Breast epithelium (tissue), 4 donors: ENCODE measurements at places on chromosomes 3 and 15. TPM values are rescaled to one million over a fixed set of nuclear protein-coding genes. Genes with fewer than 3 reads are reported as not detected.

DNA sequence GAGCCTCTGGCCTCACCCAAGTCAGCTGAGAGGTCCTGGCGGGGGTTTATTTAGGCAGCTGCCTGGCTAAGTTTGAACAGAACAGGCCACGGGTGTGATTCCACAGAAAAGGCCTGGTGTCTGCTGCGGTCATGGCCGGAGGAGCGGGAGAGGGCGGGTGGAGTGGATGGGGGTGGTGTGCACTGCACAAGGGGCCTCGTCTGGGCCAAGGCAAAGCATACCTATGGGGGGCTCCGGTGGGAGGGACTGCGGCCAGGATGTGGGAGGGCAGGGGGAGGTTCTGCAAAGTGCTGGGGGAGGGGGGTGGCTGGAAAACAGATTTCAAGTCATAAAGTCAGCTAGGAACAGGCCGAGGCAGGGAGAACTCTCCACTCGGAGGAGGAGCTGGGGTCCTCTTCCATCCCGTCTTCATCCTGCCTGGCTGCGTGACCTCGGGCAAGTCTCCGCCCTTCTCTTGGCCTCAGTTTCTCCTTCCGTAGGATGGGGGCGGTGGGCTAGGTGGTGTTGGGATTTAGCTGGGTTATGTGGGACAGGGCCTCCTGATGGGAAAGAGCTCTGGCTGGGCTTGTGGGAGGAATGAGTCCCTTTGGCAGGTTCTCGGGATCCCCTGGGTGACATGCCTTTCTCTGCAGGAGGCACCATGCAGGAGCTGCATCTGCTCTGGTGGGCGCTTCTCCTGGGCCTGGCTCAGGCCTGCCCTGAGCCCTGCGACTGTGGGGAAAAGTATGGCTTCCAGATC lies 878 bp downstream of the ISLR start:
- peak; percentile 35 for DNase-seq
- H3K27ac ChIP-seq = peak overlapping the region; percentile 95
- H3K4me1 ChIP-seq = peaks cover 19% of the 10 kb centered on the region
- no peaks in the 10 kb centered on the region for H3K36me3 ChIP-seq
- H3K27me3 ChIP-seq = no peaks in the 10 kb centered on the region

ZNF710 gene
- total RNA-seq = 14.4 TPM

DNA sequence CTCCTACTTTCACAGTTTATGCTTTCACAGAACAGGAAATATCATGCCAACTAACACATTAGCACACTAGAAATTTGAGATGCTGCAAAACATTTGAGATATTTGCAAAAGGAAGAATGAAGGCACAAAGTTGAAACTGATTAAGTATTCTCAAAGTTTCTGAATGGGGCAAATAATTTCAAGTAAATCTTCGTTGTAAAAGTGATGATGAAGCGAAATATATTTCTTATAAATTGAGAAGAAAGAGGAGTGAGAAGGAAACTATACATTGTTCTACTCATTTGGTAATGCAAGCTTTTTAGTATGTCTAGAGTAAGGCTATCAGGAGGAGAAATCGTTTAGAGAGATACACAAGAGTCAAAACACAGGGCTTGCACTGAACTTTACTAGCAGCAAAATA lies 24.3 kb upstream of the LSAMP start:
- no peaks in the 10 kb centered on the region for H3K36me3 ChIP-seq
- no peaks in the 10 kb centered on the region for H3K27me3 ChIP-seq
- H3K4me3 ChIP-seq = no peak overlapping the region
- no peak for DNase-seq
- no peak overlapping the region for H3K27ac ChIP-seq

GRCh38 chr3:143736205-143736997 lies 111.9 kb downstream of the SLC9A9 start:
- H3K4me3 ChIP-seq = no peak overlapping the region
- H3K27ac ChIP-seq = no peak overlapping the region
- no peaks in the 10 kb centered on the region for H3K36me3 ChIP-seq

GRCh38 chr3:153284282-153284938 lies 122.4 kb downstream of the RAP2B start:
- no peak overlapping the region for H3K4me3 ChIP-seq
- H3K4me1 ChIP-seq = peaks cover 4% of the 10 kb centered on the region
- H3K36me3 ChIP-seq = no peaks in the 10 kb centered on the region
- no peaks in the 10 kb centered on the region for H3K27me3 ChIP-seq
- no peak for DNase-seq
- peak overlapping the region; percentile 73 for H3K27ac ChIP-seq

DNA sequence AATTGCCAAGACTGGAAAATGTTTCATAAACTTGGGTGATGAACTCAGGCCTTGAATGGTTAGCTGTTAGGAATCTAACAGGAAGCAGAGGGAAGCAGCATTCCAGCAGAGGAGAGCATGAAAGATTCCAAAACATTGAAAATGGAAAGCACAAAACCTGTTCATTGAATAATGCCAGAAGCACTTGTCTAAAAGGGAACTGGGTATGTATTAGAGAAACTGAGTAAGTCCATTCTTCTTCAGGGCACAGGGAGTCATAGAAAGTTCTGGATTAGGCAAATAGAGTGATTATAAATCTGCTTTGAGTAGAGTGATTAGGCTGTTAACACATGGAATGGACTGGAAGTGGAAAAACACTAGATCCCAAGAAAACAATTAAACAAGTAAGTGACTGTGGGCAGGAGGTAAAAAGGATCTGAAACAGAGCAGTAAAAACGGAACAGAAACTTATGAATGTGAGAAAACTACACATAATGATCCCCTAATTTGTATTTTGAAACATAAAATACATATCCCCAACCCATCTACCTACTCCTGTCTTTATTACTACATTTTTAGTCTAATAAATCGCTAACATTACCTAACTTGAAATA lies 343.4 kb downstream of the TBC1D5 start:
- no peak overlapping the region for H3K4me3 ChIP-seq
- no peak for DNase-seq
- H3K36me3 ChIP-seq = peaks cover 7% of the 10 kb centered on the region
- no peak overlapping the region for H3K27ac ChIP-seq

CYP8B1 gene
- total RNA-seq = not detected

- H3K4me1 ChIP-seq = no peaks in the 10 kb centered on the region
- H3K36me3 ChIP-seq = no peaks in the 10 kb centered on the region
- peak; percentile 96 for DNase-seq
- H3K4me3 ChIP-seq = peak within 1 kb of the TSS; percentile 61
- H3K27ac ChIP-seq = peak within 1 kb of the TSS; percentile 85
- H3K27me3 ChIP-seq = no peaks in the 10 kb centered on the region
Measured at GRCh38 chr3:119702530-119703527, at the start of gene CFAP91. Gene CFAP91, plus strand, starts transcription at chr3:119703022. Its CDS starts 77 bp downstream, at chr3:119703099.

TUSC7 gene
- not detected for total RNA-seq

GRCh38 chr15:20386198-20386597 lies 155.4 kb downstream of the GOLGA6L6 start:
- DNase-seq = no peak
- no peaks in the 10 kb centered on the region for H3K27me3 ChIP-seq
- H3K36me3 ChIP-seq = no peaks in the 10 kb centered on the region
- no peak overlapping the region for H3K4me3 ChIP-seq
- H3K27ac ChIP-seq = no peak overlapping the region

IL16 gene
- total RNA-seq = 20.3 TPM

DNA sequence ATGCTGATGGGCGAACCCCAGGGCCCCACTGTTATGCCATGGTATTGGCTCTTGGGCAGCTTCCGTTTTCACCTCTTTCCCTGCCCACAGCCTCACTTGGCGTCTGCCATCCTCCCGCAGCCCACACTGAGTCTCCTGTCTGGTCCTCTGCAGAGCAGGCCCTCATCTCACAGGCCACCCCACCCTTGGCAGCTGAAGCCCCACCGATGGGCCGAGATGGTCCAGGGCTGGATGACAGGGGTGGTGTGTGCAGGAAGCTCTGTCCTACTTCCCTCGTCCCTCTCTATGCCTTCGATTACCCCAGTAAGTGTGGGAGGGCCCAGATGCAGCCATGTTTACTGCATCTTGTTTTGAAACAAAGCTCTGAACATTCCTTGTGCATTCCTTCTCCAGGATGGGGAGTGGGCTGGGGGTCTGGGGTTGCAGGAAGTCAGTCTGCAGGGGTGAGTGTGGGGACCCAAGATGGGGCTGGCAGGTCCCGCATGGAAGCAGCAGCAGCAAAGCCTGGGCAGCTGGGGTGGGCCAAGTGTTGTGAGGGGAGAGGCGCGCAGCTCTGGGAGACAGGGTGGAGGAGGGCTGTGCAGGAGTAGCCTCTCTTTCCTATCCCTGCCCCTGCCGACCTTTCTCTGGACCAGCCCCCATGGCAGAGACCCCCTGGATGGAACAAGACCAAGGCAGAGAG lies 20.9 kb downstream of the TBC1D21 start:
- no peak overlapping the region for H3K27ac ChIP-seq
- DNase-seq = no peak
- H3K4me1 ChIP-seq = no peaks in the 10 kb centered on the region
- no peak overlapping the region for H3K4me3 ChIP-seq
- no peaks in the 10 kb centered on the region for H3K27me3 ChIP-seq
- H3K36me3 ChIP-seq = no peaks in the 10 kb centered on the region

PLSCR5 gene
- not detected for total RNA-seq

DNA sequence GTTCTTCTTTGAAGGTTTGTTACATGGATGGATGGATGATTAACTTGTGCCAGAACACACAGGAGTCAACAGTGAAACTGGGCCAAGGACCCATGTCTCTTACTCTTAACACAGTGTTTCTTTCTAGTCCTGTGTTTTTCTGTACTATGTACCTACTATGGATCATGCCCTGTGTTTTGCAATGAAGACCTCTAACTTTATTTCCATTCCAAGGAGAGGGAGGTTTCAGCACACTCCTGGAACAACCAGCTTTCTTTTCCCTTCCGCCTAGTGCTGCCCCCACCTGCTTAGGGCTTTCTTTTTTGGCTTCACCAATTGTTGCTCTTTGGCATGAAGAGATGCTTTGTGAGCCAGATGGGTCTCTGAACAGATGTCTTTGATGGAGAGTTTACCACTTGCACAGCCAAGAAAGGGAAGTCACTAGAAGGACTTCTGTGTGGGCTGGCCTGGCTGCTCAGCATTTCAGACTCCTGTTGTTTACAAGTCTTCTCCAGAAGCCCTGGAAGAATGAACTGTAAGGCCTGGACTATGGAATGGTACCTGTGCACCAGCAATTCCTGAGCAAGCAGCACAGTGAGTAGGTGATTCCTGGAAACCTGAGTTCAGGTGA lies 44.5 kb downstream of the SNAPC5 start:
- H3K27me3 ChIP-seq = no peaks in the 10 kb centered on the region
- no peak overlapping the region for H3K4me3 ChIP-seq
- no peaks in the 10 kb centered on the region for H3K36me3 ChIP-seq
- DNase-seq = no peak
- H3K4me1 ChIP-seq = no peaks in the 10 kb centered on the region

- H3K36me3 ChIP-seq = no peaks in the 10 kb centered on the region
- no peaks in the 10 kb centered on the region for H3K27me3 ChIP-seq
- no peak overlapping the region for H3K4me3 ChIP-seq
- DNase-seq = no peak
- peak overlapping the region; percentile 90 for H3K27ac ChIP-seq
- H3K4me1 ChIP-seq = no peaks in the 10 kb centered on the region
Measured at GRCh38 chr15:89118481-89118989, 30.3 kb downstream of the ABHD2 start.

DNA sequence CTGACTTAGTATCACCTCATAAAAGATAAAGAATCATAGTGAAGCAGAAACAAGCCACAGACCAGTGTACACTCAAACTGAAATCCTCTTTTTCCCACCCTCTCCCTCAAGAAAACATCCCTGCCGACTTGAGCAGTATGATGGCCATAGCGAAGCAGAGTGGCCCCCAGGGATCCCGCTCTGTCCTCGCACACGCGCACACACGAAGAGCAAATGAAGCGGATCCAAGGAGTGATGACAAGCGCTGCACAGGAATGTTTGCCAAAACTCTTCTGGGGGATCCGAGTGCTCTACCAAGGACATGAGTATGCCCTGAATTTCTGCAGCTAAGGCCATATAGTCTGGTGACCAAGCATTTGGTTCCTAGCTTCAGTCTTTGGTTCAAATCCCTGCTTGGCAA lies 134.5 kb upstream of the C2CD4B start:
- H3K4me3 ChIP-seq = no peak overlapping the region
- H3K27me3 ChIP-seq = no peaks in the 10 kb centered on the region
- H3K36me3 ChIP-seq = no peaks in the 10 kb centered on the region
- DNase-seq = no peak
- no peak overlapping the region for H3K27ac ChIP-seq
- no peaks in the 10 kb centered on the region for H3K4me1 ChIP-seq

DNA sequence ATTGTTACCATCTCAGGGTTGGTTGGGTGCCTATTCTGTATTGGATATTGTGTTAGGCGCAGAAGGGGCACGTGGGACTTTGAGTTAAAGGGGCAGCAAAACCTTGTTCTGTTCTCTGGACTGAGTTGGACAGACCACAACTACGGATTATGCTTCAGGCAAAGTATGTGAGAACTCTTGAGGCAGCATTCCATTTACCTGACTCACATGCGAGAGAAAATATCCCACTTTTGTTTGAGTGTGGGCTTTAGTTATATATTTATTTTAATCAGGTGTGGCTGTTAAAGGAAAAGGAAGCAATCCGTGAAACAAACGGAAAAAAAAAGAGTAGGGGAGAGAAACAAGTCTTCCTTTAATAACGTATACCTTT lies 627 bp upstream of the PLS1 start:
- H3K27ac ChIP-seq = peak overlapping the region; percentile 69
- DNase-seq = no peak
- H3K4me3 ChIP-seq = peak overlapping the region; percentile 60
- H3K27me3 ChIP-seq = no peaks in the 10 kb centered on the region
